ENCODE measurements at places on chromosomes 4 and X.
A peak's percentile ranks its signal among the peaks of the same experiment; 100 is the strongest.

DNA sequence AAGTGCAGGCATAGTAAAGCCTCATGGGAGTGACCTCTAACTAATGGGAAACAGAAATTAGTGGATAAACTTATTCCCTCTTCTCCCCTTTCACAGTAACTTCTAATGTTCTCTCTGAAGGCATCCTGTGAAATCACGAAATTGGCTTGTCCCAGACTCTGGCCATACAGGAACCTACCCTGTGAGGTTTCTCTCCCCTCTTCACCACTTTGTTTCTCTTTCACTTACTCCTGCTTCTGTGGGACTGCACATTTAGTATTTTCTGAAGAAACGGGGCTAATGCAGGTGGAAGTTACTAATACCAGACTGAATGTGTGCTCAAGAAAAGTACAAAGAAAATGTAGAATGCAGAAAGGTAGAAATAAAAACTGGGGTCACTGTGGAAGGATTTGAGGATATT, 20.0 kb downstream of the ZNF330 start:
- DNase-seq = no peak

- DNase-seq = peak; percentile 56
Observed at GRCh38 chrX:14032406-14032805, 2.7 kb upstream of the GEMIN8 start.

- no peak for DNase-seq
Observed at GRCh38 chr4:159177265-159178150, 74.6 kb downstream of the RAPGEF2 start.

DNA sequence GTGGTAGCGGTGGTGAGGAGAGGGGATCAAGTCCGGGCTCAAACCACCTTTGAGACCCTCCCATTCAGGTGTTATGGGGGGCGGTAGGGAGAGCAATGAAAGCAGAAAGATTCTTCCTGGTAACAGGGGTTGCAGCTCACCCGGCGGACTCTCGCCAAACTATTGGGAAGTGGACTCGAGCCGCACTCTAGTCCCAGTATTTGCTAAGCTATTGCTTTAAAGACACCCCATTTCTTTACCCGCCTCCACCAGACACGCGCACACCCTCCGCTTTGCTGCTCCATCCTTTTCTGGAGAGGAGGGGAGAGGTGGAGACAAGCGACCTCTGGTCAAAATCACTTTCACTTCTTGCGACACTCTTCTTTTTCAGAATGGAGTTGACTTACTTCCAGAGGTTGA, 625 bp upstream of the GABRA4 start:
- no peak for DNase-seq
